Activated gamma-delta T cell treated with anti-CD3 and anti-CD28 coated beads, Interleukin-2, amount 50 U/mL, for 16 hours (primary cell): ENCODE measurements at places on chromosomes 7 and 10.

DNA sequence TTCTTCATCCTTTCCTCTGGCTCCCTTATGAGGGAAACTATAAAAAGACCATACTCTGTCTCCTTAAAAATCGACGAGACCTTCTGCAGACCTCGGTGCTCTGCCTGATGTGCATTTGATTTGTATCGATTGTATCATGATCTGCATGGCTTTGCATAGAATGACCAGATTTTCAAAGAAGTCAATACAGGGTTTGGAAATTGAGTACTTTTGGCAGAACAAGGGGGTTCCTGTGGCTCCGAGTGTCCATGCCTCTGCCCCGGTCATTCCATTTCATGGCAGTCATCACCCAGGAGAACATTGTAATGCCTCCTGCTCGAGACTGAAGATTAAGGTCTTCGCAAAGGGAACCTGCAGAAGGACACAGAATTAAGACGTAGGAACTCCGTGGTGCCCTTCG, 685 bp downstream of the CASP2 start:
- DNase-seq, result no peak

GRCh38 chr10:74718208-74718607, 108.2 kb upstream of the KAT6B start:
- DNase-seq, result no peak

GRCh38 chr10:92697663-92698511, 8.1 kb downstream of the HHEX start:
- no peak for DNase-seq

DNA sequence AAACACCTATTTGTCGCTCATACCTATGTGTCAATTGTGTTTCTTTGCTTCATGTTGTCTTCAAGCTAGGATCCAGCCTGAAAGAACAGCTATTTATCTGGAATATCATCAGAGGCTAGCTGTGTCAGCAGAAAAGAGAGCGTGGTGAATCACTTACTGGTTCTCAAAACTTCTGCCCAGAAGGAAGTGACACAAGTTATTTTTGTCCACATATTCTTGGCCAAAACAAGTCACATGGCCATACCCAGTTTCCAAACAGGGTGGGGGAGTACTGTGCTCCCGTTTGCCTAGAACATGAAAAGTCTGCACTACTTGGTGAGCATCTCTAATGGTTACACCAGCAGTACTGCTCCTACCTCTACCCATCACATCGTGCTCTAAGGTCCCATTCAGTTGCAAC, 160.9 kb upstream of the CSTF2T start:
- no peak for DNase-seq

DNA sequence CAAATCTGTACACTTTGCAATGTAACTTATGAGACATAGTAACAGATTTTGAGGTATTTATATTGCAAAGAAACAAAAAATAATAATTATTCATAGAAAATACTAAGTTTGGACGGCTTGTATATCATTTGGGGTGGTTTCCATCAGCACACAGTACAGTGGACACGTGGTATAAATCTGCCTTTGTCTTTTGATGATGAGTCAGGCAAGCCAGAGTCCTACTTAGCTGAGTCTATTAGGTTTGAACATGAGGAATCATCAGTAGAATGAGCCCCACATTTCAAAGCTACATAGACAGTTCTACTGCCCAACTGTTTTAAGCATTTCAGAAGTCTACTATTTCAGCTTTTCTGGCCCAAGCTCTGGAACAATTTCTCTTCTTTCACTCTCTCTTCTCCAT, 803.2 kb downstream of the PHTF2 start:
- no peak for DNase-seq

GRCh38 chr10:133227256-133227655, 2.8 kb upstream of the UTF1 start:
- DNase-seq, result no peak

DNA sequence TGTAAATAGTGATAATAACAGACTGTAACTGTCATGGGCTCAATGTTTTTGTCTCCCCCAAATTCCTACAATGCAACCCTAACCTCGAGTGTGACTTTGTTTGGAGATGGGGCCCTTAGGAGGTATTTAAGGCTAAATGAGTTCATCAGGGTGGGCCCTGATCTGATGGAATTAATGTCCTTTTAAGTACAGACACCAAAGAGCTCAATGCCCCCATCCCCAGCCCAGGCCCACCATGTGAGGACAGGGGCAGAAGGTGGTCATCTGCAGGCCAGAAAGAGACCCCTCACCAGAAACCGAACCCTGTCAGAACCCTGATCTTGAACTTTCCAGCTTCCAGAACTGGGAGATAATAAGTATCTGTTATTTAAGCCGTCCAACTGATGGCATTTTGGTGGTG, 83.2 kb downstream of the PIP4K2A start:
- DNase-seq, result no peak

DNA sequence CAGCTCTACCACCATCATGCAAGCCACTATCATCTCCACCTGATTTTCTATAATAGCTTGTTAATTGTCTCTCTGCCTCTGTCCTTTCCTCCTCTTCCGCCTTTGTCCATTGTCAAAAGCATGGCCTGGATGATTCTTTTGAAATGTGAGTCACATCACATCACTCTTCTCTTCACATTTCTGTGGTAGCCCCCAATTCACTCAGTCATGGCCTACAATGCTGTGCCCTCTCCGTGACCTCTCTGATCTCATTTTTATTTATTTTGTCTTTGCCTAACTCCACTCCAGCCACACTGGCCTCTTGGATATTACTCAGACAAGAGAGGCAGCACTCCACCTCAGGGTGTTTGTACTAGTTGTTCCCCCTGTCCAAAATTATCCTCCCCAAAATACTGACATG, 4.9 kb upstream of the ABCB4 start:
- DNase-seq, result no peak

- no peak for DNase-seq
These were observed 171.9 kb downstream of the PKD1L1 start for GRCh38 chr7:47776335-47776734.

- DNase-seq, result no peak
These were observed 23.7 kb downstream of the IL15RA start for GRCh38 chr10:5953676-5954075.

- no peak for DNase-seq
These were observed 73.7 kb downstream of the GAD2 start for GRCh38 chr10:26290236-26290635.

GRCh38 chr10:14588084-14588937, 186.4 kb downstream of the FAM107B start:
- no peak for DNase-seq
